ENCODE measurements at places on chromosomes 2 and 18.

DNA sequence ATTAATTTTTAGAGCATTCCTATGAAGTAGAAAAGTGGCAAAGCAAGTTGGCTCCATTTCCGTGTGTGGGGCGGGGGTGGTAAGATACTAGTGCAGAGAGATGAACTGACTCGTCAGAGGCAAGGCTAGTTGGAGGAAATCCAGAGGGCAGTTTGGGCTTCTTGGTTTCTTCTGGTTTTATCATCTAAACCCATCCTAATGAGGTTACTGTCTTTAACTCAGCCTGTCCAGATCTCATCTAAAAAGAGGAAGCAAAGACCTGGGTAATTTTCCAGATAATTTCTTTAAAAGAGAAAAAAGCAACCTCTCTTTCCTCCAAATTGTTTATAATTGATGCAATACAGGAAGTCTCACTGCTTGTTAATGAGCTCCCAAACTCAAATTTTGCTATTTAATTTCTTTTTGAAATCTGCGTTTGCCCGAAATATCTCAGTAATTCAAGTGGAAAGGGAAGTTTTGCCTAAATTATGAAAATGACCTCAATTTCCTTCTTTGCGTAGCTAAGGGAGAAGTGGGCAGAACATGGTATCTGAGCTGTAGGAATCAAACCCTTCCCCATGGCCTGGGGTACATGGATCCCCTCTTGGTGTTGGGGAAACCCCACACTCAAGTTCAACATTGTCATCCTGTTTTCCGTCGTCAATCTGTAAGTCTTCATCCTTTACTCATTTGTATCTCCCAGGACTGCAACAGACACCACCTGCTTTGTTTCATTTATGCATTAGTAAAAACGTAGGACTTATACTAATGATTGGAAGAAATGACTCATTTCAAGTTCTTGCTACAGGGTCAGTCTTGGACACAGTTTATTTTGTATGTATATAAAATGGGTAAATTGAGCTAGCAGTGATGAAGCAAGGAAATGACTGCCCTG lies 89.1 kb upstream of the KLF7 start:
- no peak for DNase-seq

DNA sequence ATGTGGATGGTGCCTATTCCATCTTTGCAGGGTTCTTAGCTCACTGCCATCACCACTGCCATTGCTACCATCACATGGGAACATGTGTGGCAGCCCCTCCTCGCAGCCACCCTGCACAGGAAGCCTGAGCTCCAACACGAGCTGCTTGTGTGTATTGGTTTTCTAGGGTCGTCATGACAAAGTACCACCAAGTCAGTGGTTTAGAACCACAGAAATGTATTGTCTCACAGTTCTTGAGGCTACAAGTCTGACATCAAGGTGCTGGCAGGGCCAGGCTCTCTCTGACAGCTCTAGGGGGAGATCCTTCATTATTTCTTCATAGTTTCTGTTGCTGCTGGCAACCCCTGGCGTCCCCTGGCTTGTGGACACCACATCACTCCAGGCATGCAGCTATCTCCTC lies 10.3 kb upstream of the IL1R2 start:
- DNase-seq = no peak

GRCh38 chr2:86413296-86414094 lies 27.7 kb upstream of the KDM3A start:
- no peak for DNase-seq

DNA sequence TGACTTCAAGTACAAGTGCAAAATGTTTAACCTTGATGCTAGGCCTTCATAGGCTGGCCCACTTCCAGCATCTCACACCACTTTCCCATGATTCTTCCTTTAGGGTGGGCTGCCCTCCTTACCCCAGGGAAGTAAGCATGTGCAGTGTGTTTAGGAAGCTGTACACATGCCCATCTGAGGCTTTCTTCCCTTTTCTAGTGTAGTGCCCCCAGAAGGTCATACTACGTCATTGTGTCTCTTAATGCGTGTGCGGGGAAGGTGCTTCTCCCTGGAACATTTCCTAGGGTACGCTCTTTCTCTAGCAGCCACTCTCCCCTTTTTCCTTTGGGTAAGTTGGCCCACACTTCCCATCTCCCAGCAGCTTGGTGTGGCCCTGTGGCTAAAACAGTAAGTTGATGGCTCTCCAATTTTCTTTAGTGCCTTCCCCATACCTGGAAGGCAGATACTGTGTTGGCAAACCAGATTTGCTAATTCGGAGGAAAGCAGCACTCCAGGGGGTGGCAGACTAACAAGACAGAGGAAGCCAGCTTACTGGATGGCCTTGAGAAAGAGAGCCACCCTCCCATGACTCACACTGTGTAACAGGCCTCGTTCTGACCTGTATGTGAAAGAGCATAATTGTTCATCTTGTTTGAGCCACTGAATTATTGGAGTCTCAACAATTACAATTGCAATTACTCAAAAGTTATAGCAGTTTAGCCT lies 1.1 kb upstream of the SULT6B1 start:
- no peak for DNase-seq

- no peak for DNase-seq
Measured at GRCh38 chr2:20669562-20670314, 2.8 kb downstream of the GDF7 start.

DNA sequence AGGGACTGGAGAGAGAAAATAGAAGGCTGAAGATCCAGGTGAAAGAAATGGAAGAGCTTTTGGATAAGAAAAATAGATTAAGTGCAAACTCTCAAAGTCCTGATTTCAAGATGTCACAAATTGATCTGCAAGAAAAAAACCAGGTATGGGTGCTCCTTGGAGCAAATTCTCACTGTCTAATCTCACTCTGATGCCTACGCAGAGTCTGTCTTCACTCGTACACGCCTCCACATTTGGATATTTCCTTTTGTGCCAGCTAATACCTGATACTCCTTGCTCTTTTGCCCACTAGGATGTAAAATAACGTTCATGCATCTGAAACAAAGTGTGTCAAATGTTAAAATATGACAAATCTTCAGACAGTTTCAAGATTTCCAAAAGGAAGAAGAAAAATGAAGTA lies 99.4 kb downstream of the CCDC102B start:
- DNase-seq = no peak

- DNase-seq = no peak
Measured at GRCh38 chr2:230414302-230414701, 1.7 kb upstream of the SP100 start.

DNA sequence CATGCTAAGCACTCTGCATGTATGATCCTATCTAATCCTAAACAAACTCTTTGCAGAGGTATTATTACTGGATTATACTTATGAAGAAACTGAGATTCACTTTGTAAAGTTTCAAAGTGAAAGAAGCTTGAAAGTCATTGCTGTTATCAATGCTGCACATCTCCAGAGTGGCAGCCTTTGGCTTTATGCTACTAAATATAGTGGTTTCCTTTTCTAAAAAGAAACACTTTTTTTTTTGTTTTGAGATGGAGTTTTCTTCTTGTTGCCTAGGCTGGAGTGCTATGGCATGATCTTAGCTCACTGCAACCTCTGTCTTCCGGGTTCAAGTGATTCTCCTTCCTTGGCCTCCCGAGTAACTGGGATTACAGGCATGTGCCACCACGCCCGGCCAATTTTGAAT lies 114.9 kb upstream of the RAB27B start:
- no peak for DNase-seq

DNA sequence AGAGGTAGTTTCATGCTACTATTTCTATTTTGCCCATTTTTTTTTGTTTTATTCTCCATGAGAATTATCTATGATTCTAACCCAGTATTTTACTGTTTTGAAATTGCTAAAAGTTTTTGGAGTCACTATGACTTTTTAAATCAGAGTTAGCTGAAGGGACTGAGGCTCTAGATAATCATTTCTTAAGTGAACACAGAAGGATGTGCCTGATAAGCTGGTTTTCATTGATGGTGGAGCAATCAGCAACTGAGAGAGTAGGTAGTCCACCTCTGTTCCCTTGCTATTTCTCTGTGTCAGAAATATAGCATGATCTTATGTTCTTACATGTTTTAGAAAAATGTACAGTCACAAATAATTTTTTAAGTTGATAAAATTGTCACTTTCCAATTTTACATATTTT lies 59.4 kb downstream of the CCDC138 start:
- DNase-seq = no peak

- no peak for DNase-seq
Measured at GRCh38 chr2:204654669-204655068, 109.4 kb downstream of the PARD3B start.

- DNase-seq = no peak
Measured at GRCh38 chr18:45755934-45756333, 32.0 kb downstream of the SLC14A1 start.

GRCh38 chr2:10413991-10414451 lies 34.1 kb downstream of the ODC1 start:
- no peak for DNase-seq

GRCh38 chr18:44229693-44230108 lies 451.0 kb upstream of the SETBP1 start:
- DNase-seq = no peak

- DNase-seq = peak; percentile 16
Measured at GRCh38 chr2:112155331-112156151, 17.4 kb downstream of the FBLN7 start.

- no peak for DNase-seq
Measured at GRCh38 chr2:180368881-180369280, 361.8 kb upstream of the CWC22 start.

DNA sequence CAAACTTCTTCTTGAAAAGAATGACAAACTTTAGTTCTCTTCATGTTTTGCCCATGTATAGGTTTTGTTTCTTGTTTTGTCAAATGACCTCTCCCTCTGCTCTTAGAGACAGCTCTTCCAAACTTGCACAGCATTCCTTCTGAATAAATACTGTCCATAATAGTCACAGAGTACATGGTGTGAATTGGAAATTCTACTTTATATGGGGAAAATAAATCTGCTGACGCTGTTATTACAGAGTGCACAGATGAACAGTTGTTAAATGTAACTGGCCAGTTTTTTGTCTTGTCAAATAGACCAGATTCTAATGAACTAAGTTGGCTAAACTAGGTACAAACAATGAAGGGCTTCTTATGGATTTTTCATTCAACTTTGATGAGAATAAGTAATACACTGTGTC lies 115.8 kb upstream of the DTNA start:
- no peak for DNase-seq

GRCh38 chr2:128502200-128502599 lies 183.5 kb upstream of the HS6ST1 start:
- DNase-seq = no peak

DNA sequence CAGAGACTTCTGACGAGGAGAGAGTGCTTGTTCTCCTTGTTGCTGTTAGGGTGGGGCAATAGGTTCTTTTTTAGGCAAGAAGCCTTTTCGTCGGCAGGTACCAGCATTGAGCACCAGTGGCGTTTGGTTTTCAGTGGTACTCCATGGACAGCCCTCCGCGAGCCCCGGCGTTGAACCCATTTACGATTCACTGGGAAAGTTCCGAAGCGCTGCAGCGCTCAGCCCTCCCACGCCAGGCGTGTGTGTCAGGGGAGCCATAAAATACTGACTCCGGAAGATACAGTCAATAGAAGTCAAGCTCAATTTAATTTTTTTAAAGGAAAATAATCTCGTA lies 494 bp upstream of the ROCK1 start:
- DNase-seq = peak; percentile 35

- no peak for DNase-seq
Measured at GRCh38 chr2:180246268-180246667, 239.2 kb upstream of the CWC22 start.

- no peak for DNase-seq
Measured at GRCh38 chr18:23902396-23902795, 112.2 kb upstream of the TTC39C start.

DNA sequence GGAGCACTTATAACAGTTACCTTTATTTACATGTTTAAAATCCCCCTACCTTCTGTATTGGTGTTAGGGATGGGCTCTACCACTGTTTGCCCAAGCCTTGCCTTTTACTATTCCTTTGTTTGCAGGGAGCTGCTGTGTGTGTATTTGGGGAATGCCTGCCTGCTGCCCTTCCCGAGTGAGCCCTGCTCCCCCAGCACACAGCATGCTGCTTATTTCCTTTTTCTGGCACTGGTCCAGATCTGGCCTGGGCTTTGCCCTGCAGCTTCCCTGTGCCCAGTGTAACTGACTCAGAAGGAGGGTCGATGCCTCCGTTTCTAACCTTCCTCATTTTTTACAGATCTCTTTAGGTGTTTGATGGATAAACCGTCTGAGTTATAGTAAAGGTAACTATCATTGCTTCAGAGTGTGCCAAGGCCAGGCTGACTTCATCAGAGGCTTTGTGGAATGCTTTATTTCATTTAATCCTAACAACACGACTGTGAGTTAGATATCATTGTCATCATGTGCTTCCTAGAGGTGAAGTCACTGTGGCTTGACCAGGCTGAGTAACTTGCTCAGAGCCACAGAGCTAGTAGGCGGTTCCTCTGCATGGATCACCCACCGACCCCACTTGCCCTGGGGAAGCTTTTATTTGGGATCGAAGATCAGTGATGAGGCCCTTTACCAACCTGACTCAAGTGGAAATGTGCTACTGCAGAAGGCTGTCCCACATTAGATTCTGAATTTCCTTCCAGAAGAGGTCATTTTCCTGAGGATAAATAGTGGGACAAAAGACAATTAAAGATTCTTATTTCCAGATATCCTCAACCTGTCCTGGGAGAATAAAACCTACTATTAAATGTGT lies 238.8 kb downstream of the ZNF407 start:
- DNase-seq = no peak

DNA sequence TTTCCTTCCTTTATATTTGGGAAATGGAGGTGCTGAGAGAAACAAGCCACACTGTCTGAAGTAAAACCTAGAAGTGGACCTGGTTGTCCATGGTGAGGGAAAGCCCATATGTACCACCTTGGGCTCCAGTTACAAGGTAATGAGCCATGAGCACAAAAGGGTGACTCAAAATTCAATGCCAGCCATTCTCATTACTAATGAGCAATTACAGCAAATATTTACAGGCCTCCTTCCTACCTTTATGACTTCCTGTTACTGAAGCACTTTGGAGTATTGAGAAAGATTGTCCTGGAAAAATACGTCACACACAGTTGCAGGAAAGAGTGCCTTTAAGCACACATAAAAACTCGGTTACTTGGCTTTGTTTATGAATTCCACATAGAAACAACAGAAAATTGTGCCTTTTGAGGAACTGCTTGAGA lies 9.1 kb downstream of the EPAS1 start:
- DNase-seq = no peak

GRCh38 chr2:163610817-163611556 lies 124.8 kb downstream of the FIGN start:
- DNase-seq = no peak
